Ammon's horn (tissue), 1 donor: ENCODE measurements at places on chromosomes 11 and 22.

DNA sequence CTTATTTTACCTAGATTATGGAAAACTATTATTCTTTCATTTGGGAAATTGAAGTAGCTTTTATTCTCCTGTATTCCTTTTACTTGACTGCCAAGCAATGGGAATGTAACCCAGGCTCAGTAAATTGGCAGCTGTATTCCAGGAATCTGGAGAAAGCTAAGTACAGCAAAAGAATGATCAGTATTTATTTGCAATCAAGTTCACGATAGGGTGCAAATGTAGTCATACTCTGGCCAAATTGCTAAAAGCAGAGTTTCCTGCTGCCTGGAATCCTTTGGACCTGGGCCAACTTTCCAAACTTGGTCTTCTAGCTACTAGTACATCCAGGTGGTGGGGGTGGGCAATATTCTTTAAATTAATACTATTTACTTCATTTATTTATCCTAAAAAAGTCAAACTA lies 286.0 kb upstream of the CTSC start:
- DNase-seq, result no peak

DNA sequence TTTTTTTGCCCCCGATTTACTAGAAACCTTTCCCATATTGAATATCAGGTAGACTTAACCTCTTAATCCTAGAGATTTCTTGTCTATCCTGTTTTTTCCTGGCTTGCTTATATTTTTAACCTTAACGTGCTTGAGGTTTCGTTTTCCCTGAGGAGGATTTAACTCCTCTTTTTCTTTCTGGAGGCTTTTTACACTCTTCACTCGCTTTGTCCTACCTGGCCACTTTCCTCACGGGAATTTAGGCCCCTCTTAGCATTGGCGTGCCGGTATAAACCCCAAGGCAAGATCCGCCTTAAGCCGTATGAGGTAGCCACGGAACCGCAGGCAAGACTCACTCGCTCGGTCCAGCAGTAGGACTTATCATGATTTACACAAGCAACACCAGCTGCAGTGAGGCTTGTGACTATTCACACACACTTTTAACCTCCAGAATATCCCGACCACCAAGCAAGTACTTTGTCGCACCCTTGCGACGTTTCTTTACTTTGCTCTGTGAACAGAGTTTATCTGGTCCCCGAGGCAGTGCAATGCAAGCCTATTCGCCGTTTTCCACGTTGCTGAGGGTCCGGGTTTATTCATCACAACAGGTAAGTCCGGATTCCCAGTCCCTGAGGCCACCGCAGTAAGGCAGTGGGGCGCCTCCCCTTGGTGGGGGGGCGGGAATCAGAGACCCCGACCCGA lies 20.6 kb upstream of the ALDH3B2 start:
- no peak for DNase-seq

- no peak for DNase-seq
Measured at GRCh38 chr11:8631395-8632118, 37.5 kb upstream of the STK33 start.

DNA sequence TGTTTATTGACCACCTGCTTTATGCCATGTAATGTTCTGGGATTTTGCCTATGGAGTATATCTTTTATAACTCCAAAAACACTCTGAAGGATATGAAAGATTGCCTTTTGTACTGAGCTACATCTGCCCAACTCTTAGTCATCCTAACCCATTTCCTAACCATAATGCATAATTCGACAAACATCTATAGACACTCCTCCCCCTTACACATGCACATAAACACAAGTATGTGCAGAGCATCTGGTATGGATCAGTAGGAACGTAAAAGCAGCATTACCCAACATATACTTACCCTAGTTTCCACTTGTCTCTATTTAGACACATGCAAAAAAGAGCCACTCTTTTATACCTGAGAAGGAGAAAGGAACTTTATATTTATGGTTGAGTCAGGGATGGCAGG lies 272.8 kb downstream of the FAM76B start:
- no peak for DNase-seq

GRCh38 chr11:60919956-60920355 lies 4.3 kb upstream of the TMEM132A start:
- DNase-seq, result no peak

GRCh38 chr11:83151274-83151977 lies 5.5 kb upstream of the PCF11 start:
- DNase-seq, result no peak

DNA sequence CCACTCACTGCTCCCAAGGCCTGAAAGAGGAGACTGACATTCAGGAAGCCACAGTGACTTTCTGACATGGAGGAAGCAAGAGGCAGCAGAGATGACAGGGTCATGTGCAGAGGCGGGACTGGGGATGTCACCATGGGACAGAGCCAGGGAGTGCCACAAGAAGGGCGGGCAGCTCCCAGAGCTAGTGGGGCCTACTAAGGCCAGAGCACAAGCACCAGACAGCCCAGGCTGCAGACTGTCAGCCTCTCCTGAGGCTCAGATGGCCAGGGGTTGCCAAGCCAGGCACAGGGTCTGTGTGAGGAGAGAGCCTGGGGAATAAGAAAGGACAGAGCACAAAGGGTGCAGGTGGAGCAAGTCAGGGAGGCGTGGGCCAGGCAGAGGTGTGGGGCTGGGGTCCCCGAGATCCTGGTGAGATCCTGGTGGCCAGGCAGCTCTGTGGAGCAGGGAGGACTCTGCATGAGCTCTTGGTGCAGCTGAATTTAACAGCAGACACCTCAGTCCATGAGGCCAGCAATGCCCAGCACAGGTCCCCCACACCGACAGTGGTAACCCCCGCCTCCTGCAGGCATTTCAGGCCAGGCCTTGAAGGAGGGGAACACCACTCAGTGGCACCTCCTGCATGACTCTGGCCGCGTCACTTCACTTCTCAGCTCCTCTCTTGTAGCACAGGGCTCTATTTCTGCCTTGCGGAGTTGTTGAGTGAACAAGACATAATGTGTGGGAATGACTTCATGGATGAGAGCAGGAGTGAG lies 52.3 kb downstream of the SGSM3 start:
- DNase-seq, result no peak

GRCh38 chr11:68859123-68859522 lies 17.4 kb upstream of the CPT1A start:
- DNase-seq, result no peak
